GM23248 (cell line): ENCODE measurements at places on chromosomes 12 and 14.

DNA sequence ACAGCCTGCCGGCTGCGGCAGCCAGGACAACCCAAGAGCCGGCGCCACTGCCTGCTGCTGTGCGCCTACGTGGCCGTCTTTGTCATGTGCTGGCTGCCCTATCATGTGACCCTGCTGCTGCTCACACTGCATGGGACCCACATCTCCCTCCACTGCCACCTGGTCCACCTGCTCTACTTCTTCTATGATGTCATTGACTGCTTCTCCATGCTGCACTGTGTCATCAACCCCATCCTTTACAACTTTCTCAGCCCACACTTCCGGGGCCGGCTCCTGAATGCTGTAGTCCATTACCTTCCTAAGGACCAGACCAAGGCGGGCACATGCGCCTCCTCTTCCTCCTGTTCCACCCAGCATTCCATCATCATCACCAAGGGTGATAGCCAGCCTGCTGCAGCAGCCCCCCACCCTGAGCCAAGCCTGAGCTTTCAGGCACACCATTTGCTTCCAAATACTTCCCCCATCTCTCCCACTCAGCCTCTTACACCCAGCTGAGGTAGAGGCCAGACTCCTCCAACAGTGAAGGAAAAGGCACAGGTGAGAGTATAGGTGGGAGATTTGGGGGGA, 10.3 kb downstream of the ZBTB39 start:
- DNase-seq: no peak

- peak; percentile 87 for DNase-seq
Measured at GRCh38 chr14:93269341-93270068, 62.4 kb downstream of the UBR7 start.

- no peak for DNase-seq
Measured at GRCh38 chr12:104960464-104960863, 2.4 kb upstream of the SLC41A2 start.

- DNase-seq: no peak
Measured at GRCh38 chr12:123151457-123152454, 866 bp upstream of the PITPNM2 start.

DNA sequence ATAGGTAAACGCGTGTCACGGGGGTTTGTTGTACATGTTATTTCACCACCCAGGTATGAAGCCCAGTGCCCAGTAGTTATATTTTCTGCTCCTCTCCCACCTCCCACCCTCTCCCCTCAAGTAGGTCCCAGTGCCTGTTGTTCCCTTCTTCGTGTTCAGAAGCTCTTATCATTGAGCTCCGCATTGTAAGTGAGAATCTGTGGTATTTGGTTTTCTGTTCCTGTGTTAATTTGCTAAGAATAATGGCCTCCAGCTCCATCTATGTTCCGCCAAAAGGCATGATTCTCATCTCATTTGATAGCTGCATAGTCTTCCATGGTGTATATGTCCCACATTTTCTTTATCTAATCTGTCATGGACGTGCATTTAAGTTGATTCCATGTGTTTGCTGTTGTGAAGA, 6.9 kb upstream of the GPRC5D start:
- DNase-seq: no peak

DNA sequence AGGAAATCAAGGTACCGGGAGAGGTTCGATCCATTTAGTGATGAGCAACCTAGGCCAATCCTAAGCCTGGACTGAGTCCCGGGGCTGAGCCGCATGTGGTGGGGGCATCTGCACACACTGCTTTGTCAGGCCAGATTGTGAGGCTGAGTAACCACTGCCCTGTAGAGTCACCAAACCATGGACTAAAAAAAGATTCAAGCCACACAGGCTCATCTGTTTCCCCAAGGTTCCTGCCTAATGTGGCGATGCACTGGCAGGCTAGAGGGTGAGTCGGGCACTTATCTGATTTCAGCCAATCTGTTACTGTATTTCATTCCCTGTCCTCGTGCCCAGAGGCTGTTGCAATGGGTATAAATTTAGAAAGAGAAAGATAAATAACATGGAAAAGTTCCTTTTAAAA, 140.8 kb downstream of the TTC7B start:
- peak; percentile 91 for DNase-seq

DNA sequence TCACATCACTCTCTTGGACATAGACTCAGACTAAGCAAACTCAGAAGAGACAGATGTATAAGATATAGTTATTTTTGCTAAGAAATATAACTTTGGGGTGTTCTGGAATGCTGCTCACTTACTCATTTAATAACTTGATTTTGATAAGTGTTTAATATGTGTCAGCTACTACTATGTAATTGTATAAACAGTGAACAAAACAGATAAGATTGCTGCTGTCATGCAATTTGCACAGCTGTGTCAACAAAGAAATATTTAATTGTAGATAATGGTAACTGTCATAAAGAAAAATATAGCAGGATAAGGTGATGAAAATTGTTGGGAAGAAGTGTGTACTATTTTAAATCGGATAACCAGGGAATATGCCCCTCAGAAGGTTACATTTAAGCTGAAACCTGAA, 84.1 kb upstream of the ZDHHC17 start:
- no peak for DNase-seq

DNA sequence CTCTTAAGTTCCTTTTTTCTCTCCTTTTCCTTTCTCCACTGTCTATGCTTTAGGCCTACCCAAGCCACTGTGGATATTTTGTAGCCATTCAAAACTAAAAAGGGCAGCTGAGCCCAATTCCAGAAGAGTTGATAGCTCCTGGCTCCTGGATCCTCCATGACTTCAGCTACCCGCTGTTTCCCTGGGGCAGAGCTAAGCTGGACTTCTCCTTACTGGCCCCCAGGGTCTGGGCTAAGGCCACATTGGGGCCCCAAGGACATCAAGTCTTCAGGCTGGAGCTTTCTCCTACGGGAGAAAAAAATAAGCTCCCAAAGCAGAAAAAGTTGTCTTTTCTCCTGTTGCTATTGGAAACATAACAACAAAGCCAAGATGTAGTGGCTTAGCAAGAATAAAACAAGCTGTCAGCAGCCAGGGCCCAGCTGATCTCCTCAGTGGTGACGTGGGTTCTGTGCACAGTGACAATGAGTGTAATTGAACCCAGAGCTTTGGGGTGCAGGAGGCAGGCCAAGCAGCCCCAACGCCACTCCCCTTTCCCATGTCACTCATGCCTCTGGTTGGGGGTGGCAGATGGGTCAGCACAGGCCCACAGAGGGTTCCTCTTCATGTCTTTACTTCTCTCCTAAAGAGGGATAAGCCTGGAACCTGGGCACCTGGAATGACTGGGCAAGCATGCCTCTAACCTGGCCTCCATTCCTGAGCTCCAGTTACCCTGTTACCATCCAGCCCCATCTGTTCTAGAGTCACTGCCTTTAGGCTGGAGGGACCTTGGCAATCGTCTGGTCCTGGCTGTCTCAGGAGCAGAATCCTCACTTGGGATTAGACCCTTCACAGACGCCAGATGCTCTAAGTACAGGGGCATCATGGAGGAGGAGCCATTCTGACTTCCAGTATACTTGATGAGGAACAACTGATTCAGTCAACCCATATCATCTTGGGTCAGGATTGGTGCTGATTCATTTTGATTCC, 171.2 kb downstream of the ZFP36L1 start:
- peak; percentile 83 for DNase-seq

GRCh38 chr12:65269603-65270002, 8.9 kb upstream of the MSRB3 start:
- DNase-seq: peak; percentile 37

DNA sequence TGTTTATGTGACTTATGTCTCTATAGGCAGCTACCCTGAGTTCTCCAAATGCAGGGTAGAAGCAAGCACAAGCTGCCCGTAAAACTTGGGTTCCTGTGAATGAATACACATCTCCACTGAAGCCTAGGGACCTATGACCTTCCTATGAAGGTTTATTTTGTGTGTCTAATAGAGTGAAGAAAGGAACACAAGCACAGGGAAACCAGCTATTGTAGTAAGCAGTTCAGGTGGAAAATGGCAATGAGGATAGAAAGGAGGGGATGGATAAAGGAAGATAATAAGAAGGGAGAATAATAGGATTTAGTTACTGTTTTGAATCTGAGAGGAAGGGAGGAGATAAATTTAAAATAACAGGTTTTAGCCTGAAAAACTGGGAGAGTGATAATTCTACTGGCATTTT, 2.4 kb downstream of the PFKM start:
- no peak for DNase-seq

DNA sequence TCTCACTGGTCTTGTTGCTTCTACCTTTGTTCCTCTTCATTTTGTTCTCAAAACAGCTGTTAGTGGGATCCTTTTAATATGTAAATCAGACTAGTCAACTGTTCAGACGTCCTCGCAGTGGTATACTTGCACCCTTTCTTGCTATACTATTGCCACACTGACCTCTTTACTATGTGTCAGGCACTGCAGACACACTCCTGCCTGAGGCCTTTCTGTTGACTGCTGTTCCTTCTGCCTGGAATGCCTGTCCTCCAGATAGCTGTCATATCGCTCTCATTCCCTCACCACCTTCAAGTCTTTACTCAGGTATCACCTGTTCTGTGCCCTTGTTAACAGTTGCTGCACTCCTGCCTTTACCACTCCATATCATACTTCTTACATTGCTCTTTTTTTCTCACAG, 90.0 kb upstream of the TMEM263 start:
- DNase-seq: no peak

GRCh38 chr14:44700184-44700583, 193.1 kb upstream of the FSCB start:
- no peak for DNase-seq

DNA sequence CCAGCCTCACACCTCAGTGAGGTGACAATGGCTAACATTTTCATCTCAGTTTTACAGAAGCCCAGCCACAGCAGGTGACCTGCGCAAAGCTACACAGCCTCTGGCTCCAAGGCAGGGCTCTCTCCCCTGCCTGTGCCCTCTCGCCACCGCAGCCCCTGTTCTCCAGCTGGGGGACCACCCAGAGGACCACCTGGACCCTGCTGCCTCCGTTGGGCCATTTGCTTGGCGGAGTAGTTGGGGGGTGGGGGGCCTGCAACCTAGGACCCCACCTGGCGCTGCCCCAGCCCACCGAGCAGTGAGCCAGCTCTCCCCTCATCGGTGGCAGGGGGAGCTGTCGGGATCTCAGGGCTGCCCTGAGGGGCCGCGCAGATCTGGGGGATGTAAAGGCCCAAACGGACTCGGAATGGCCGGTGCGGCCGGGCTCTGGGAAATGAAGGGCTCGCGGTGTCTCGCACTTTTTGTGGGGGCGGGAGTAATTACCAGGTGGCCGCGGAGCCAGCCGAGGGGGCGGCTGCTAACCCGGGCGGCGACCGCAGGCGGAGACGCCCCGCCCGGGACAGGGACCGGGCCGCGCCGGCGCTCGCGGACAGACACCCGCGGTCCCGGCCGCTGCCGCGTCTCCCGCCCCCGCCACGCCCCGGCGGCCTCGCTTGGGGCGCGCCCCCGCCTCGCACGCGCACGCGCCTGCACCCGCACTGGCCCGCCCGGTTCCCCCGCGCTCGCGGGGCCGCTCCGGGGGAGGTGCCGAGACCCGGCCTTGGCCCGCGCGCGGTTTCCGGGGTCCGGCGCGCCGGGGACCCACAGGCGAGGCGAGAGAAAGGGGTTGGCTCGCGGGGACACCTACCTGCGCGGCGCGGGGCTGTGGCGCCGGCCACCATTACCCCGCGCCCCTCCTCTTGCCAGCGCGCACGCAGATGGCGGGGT, 8.6 kb upstream of the GPR68 start:
- DNase-seq: peak; percentile 70

DNA sequence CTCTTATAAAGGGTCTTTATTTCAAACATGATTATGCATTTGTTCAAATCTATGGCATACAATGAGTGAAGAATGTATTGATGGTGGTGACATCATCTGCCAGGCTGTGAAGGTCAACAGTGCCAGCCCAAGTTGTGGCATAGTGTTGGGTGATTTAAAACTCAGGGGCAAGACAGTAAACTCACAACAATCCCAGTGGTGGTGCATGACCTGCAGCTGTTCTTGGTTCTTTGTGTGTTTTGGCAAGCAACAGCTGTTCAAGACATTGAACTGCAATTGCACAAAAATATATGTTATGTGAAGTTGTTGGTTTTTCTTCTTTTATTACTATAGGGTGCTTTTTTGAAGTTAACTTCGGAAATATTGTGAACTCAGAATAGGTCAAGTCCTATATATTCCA, 851.6 kb downstream of the NRXN3 start:
- DNase-seq: no peak

GRCh38 chr12:105935981-105936380, 202.8 kb downstream of the NUAK1 start:
- peak; percentile 74 for DNase-seq

DNA sequence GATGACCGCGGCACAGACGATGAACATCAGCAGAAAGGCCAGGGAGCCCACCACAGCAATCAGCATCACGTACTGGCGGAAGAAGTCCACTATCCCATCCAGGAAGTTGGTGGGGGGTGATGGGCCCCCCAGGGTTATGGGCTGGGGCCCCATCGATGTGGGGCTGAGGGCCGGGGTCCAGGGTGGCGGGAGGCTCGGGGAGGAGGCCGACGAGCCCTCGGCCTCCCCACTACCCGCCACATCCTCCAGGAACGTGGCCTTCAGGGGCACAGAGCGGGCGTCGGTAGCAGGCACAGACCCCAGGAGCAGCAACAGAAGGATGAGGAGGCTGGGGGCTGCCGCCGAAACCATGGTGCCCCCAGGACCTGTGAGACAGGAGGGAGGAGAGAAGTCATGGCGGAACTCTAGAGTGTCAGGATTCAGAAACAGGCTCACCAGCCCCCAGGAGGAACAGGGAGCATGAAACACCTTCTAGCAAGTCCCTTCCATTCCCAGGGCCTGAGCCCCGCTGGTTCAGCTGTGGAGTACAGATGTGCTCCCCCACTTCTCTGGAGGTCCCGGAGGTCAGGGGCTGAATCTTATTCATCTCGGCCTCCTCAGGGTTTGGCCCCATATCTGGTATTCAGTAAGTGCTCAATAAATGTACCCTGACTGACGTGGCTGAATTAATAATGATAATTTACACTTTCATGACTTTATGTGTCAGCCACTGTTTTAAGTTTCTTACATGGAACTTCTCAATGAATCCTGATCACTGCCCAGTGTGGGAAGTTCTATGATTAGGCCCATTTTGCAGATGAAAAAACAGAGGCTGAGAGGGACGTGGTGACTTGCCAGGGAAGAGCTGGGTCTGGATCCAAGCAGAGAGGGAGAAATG, 5.6 kb downstream of the TMEM119 start:
- DNase-seq: no peak

GRCh38 chr12:96979532-96979931, 72.5 kb downstream of the NEDD1 start:
- DNase-seq: no peak

- DNase-seq: peak; percentile 87
Measured at GRCh38 chr14:104872469-104873341, 7.6 kb downstream of the CEP170B start.

GRCh38 chr14:39006721-39007410, 96.2 kb downstream of the SEC23A start:
- peak; percentile 31 for DNase-seq

GRCh38 chr12:22285846-22286245, 48.7 kb downstream of the ST8SIA1 start:
- DNase-seq: peak; percentile 32

GRCh38 chr12:113054948-113055486, 1.5 kb upstream of the DTX1 start:
- DNase-seq: no peak

DNA sequence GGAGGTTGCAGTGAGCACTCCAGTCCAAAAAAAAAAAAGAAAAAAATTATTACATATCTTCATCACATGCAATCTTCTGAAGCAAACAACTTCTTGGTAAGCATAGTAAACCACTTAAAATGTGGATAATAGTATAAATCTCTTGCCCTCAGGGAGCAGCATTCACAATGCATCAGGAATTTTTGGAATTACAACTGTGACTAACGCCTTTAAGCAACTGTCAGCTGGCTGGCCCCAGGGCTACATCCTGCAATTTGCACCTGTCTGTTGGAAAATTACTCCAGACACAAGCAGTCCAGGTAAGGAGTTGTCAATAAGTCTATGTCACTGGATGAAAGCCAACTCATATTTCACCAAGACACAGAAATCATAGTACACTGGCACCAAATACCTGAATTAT, 5.5 kb upstream of the SLC7A7 start:
- DNase-seq: peak; percentile 62
